Amygdala (tissue), 56 donors: ENCODE measurements at places on chromosomes 5 and 9.

- DNase-seq: no peak
Observed at GRCh38 chr5:134140530-134141201, 26.2 kb downstream of the TCF7 start.

DNA sequence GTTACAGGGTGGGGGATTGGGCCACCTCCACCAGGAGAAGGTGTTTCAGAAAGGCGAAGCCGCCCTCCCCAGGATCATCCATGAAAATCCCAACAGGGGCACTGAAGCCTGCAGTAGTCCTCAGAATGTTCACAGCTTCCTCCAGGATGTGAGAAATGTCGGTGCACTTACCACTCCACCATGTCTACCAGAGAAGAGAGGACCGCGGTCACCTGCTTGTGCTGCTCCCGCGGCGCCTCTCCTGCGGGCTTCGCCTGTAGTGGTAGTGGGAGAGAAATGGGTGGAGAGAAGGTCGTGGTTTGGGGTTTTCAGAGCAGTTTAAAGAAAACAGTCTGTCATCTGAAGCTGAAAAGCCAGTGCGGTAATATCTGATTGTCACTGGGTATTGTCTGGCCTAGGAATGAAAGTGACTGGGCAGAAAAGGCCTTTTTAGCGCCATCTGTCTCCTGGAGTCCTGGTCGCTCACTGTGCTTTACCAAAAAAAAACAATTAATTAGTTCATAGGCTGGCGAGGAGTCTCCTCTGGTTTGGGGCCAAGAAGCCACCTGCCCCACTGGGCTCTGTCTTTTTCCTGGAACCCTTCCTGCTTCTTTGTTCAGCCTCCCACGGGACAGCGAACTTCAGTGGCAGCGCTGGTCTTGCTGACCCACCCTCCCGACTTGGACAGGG is 23.0 kb upstream of the PPP1R26 start:
- no peak for DNase-seq

- DNase-seq: no peak
Observed at GRCh38 chr5:139130214-139130613, 68.0 kb downstream of the SIL1 start.

DNA sequence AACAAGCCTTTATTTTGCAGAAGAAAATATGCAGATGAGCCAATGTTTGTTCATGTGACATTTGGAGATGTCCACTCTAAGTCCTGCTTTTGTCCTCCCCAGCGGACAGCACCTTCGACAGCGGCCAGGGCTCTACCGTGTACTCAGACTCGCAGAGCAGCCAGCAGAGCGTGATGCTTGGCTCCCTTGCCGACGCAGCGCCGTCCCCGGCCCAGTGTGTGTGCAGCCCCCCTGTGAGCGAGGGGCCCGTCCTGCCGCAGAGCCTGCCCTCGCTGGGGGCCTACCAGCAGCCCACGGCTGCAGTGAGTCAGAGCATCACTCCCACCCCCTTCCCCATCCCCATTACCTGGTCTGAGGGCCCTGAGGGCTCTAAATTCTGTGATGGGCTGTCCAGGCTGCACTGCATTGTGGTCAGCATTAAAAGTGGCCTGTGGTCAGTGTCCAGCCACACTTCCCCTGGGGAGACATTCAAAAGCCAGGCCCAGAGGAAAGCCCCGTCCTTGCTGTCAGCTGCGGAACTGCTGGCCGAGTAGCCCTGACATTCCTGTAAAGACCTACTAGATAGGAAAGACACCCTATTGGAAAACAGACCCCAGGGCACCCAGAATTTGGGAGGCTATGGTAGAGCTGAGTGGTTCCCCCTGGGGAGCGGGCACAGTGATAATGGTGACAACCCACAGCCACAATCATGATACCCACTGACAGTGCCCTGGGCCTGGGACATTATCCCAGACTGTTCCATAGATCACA is 69.0 kb downstream of the WNK2 start:
- DNase-seq: no peak

DNA sequence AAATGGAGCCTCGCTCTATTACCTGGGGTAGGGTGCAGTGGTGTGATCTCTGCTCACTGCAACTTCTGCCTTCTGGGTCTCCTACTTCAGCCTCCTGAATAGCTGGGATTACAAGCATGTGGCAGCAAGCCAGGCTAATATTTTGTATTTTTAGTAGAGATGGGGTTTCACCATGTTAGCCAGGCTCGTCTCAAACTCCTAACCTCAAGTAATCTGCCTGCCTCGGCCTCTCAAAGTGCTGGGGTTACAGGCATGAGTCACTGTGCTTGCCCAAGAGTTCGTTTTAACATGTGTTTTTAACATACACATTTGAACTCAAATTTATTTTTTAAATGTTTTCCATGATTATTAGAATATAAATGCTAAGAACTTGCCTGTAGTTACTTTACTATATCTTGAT is 34.2 kb downstream of the MARCHF6 start:
- DNase-seq: no peak

DNA sequence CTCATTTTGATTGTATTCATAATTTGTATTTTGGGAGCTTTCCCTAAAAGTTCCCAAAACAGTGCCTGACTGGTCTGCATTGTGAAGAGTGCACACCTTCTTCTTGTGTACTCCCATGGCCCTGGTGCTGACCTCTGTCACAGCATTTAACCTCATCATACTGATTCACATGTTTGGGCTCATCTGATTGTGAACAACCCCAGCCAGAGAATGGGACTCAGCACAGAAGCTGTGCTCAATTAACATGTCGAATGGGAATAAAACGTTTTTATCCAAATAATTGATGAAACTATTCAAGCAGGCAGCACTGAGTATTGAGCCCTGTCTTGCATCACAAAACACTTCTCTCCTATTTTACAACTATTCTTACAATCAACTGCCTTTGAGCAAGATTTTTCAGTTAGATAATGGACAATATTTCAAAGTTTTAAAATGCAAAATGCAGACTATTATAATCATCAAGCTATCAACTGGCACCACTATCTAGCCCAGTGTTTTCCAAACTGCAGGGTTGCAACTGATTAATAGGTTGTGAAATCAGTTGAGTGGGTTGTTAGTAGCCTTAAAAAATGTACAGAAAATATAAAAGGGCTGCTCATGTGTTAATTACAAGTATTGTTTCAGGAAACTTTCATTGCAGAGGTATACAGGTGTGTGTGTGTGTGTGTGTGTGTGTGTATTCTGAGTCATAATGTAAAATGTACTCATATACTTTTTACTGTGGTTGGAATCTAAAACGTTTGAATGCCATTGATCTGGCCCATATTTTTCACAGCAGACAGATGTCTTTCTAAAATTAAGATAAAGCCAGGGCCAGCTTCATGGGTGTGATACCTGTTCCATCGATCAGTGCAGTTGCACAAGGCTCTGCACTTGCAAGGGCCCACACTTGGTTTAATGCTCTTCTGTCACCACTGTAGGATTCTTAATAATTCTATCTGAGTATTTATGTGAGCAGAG is 190.5 kb downstream of the PIK3R1 start:
- no peak for DNase-seq

GRCh38 chr9:93558503-93558902 is 17.9 kb upstream of the PHF2 start:
- DNase-seq: no peak

- no peak for DNase-seq
Observed at GRCh38 chr5:15734058-15734457, 234.1 kb downstream of the FBXL7 start.

GRCh38 chr5:180105827-180106312 is 34.3 kb upstream of the RNF130 start:
- no peak for DNase-seq

GRCh38 chr5:125483609-125484008 is 737.2 kb upstream of the ZNF608 start:
- no peak for DNase-seq

DNA sequence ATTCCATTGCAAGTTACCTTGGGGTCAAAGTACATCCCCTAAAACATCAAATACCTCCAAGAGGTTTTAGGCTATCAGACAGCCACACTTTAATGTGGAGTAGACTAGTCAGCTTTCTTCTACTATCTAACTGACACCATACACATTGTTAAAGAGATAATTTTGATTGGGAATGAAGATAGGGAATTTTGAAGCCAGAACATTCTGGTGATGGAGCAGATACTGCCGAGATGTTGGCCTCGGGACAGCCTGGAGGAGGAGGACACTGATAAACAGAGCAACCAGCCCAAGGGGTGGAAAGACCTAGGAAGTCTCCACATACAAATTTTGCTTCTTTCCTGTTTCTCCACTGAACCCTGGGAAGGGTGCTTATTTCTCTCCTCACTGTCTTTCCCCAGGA is 14.9 kb downstream of the TJP2 start:
- DNase-seq: no peak

- DNase-seq: no peak
Observed at GRCh38 chr5:151970885-151971284, 46.2 kb upstream of the GLRA1 start.

DNA sequence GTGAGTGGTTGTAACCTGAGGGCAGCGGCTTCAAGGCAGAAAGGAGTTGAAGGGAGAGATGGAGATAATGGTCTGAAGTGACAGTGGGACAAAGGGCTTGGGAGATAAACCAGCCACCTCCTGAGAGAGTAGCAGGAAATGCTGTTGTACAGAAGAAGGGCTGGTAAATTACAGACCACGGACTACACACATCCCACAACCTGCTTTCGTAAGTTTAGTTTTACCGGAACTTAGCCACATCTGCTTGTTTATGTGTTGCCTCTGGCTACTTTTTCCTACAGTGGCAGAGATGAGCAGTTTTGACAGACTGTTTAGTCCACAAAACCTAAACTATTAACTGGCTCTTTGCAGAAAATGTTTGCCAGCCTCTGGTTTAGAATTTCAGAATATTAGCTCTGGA is 269.5 kb downstream of the ARHGEF28 start:
- DNase-seq: no peak

DNA sequence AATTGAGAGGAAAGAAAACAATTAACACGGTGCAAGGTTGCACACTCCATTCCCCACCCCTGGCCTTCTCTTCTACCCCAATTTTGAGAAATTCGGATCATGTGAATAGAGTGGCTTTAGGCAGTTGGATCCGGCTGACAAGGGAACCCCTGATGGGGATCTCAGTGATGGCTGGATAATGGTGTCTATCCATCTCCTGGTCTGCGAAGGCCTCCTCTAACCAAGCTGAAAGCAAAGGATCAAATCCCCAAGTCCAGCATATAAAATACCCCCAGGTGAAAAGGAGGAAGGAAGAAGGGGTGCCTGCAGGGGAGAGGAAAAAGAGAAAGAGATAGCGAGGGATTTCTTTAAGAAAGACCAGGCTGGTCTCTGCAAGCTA is 16.0 kb downstream of the NR2F1 start:
- DNase-seq: no peak

DNA sequence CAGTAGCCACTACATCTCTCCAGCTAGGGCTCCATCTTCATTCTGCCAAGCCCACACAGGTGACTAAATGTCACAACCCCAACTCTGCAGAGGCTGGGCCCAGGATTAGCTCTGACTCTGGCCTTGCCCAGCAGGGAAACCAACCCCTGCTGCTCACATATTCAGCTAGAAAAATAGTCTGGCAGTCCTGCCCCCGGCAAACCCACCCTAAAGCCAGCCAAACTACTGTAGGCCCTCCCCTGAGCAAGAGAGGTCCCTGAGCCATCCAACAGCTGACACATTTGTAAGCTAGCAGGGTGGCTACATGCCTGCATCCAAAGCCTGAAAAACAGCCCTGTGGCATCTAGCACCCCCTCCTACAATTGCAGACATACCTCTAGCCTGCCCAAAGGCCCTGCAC is 11.3 kb upstream of the HAVCR2 start:
- DNase-seq: no peak
